ENCODE measurements at places on chromosomes 7 and 10.

DNA sequence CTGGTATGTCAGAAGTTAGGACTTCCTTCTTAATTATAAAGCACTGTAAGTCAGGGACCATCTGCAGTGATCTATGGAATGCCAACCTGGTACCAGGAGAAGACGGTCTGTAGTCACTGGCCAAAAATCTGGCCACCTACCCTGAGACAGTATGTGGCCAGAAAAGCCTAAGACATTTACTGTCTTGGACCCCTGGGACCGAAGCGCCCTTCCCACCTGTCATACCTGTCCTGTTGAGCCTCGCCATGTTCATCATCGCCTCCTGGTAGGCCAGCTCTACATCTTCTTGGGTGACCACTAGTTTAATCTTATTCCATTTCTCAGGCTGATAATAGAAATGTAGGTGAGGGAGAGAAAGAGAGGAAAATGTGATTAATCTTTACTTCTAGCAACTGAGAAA, 20.0 kb downstream of the SEPHS1 start:
- DNase-seq, result no peak

- no peak for DNase-seq
Measured at GRCh38 chr7:146405737-146406136, 289.1 kb downstream of the CNTNAP2 start.

DNA sequence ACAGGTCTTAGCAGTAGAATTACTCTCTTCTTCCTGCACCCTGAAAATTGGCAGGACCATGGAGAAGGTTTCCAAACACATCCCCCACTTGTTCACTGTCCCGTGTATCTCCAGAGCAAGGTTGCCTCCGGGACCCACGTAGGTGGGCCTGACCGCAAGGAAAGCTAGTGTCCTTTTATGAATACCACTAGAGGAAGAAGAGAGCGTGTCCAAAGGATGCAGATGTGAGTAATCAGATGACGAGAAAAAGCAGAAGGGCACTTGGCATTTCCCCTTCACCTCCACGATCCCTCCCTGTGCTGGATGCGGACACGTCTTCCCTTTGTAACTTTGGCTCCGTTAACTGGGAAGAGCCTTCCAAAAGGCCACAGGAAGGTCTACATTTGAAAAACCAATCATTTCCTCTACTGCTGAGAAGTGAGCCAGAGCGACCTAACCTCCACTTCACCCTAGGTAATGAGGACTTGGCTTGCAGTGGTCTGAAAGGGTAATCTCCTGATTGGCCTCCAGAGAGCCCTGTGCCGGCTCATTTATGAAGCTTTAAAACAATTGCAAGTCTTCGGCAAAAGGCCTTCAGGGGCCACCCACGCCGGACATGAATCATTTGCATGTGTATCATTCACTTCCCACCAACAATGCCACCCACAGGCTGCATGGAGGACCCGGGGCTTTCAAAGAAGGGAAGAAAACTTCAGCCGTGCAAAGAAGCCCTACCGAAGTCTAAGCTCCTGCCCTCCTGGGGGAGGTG, 55.4 kb downstream of the LYZL1 start:
- no peak for DNase-seq

GRCh38 chr7:67344481-67345193, 348.0 kb downstream of the TYW1 start:
- DNase-seq, result no peak

GRCh38 chr7:16669581-16669980, 23.6 kb downstream of the BZW2 start:
- no peak for DNase-seq

Measured in activated CD4-positive, CD25-positive, alpha-beta regulatory T cell (primary cell).